ENCODE measurements at places on chromosomes 2 and 18. TPM values are rescaled to one million over a fixed set of nuclear protein-coding genes. Genes with fewer than 3 reads are reported as not detected.

GRCh38 chr2:109438773-109439389 lies 174.9 kb downstream of the SEPTIN10 start:
- DNase-seq: no peak

DNA sequence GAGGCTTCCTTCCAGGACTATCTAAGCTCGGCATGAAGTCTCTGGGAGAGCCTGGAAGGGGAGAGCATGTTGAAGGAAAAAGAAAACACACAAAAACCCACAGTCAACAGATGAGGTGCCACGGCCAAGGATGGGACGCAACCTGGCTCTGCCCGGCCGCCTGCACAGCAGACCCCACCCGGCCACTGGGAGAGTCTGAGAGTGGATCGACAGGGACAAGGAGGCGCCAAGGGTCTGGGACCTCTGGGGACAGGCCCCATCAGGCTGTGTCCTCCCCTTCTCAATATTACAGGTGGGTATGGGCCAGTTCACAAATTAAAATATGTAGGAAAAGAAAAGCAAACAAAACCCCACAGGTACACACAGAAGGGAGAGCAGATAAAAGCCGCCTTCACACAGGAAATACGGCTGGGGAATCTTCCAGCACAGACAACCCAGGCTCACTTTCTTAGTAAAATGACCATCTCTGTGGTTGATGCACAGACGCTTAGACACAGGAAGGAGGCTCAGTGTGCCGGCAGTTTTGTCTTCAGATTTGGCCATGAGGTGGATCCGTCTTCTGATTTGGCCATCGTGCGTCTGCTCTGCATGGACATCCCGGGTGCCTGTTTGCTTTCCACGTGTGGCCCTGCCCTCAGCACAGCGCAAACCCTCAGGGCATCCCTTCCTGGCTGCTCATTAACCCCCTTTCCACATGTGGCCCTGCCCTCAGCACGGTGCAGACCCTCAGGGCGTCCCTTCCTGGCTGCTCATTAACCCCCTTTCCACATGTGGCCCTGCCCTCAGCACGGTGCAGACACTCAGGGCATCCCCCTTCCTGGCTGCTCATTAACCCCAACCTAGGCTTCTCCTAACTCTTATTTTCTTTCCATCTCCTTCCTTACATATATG lies 138.4 kb downstream of the EIPR1 start:
- no peak for DNase-seq

CRYBA2 gene
- not detected for total RNA-seq

FEV gene
- total RNA-seq: not detected

DNA sequence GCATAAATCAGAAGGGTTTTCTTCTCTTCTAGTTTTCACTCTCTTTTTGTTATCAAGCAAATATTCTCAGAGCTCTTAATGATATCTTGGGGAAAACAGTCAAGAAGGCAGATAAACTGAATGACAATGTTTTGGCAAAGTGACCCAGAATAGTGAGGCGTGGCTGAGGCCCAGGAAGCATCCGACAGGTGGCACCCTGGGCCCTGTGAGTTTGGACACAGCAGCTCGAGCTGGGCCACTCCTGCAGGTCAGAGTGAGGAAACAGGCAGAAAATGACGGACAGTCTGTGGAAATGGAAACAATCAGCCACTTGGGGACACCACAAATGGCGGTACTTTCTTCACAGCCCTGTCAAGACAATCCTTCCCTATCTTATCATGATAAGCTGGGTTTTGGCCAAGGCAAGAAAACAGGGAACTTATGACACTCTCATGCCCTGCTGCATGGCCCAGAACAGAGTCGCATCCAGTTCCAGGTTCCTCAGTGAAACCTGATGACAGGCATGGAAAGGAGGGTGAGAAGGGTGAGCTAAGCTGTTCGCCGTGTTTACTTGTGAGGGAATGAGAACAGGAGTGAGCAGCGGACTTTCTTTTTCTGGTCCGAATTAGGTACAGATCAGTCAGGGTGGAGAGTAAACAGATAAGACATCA lies 32.1 kb downstream of the MRPL44 start:
- no peak for DNase-seq

ATF2 gene
- total RNA-seq: 37.5 TPM

DNA sequence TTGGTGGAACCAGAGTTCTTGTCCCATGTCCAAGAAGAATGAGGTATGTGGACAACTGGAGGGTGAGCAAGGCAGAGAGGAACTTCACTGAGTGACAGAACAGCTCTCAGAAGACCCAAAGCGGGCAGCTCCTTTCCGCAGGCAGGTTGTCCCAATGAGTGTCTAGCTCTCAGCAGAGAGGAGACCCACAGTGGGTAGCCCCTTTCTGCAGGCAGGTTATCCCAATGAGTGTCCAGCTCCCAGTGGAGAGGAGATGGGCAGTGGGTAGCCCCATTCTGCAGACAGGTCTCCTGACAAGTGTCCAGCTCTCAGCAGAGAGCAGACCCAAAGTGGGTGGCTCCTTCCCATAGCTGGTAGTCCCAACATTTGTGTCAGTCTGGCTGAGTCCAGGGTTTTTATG lies 69.6 kb downstream of the SRBD1 start:
- no peak for DNase-seq

C2orf80 gene
- total RNA-seq: not detected

SULT1C4 gene
- not detected for total RNA-seq

- peak; percentile 75 for DNase-seq
These were observed 4.2 kb upstream of the SERPINB4 start for GRCh38 chr18:63648241-63648640.

- no peak for DNase-seq
These were observed 527 bp downstream of the IGFBP5 start for GRCh38 chr2:216694826-216695217.

GRCh38 chr18:48814490-48815178 lies 136.1 kb downstream of the SMAD7 start:
- no peak for DNase-seq

PROC gene
- 0.82 TPM for total RNA-seq

ALPP gene
- total RNA-seq: not detected

- no peak for DNase-seq
These were observed 65.1 kb downstream of the CRIM1 start for GRCh38 chr2:36420569-36421181.

- peak; percentile 29 for DNase-seq
These were observed 95.9 kb upstream of the RMDN2 start for GRCh38 chr2:37829202-37829601.

DNA sequence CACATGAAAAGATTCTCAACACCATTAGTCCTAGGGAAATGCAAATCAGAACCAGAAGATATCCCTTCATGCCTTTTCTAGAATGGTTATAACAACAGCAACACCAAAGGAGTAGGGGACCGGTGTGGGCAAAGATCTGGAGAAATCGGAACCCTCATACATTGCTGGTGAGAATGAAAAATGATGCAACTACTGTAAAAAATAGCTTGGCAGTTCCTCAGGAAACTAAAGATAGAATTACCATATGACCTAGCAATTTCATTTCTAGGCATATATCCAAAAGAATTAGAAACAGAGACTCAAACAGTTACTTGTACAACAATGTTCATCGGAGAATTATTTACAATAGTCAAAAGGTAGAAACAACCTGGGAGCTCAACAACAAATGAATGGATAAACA lies 29.2 kb upstream of the CDH7 start:
- no peak for DNase-seq

CFAP65 gene
- total RNA-seq: not detected

GRCh38 chr2:147703171-147703570 lies 141.7 kb upstream of the ACVR2A start:
- DNase-seq: peak; percentile 55

SP140 gene
- 1.1 TPM for total RNA-seq

TWIST2 gene
- total RNA-seq: 24.1 TPM

GCG gene
- not detected for total RNA-seq

DNA sequence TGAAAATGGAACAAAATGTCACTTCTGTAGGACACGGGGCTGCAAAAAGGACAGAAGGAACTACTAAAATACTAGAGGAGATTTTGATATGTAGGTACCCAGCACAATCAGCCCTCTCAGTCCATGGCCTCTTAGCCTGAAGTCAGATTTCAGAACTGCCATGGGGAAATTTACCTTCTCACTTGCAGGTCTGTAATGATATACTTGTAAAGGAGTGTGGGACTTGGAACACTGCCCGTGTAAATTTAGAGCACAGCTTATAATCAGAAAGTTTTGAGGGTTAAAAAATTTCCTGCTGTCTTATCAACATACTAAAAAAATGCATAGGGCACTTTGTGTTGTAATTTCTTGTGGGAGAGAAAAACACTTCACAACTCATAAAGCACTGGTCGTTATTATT lies 60.6 kb downstream of the ZEB2 start:
- no peak for DNase-seq

DNA sequence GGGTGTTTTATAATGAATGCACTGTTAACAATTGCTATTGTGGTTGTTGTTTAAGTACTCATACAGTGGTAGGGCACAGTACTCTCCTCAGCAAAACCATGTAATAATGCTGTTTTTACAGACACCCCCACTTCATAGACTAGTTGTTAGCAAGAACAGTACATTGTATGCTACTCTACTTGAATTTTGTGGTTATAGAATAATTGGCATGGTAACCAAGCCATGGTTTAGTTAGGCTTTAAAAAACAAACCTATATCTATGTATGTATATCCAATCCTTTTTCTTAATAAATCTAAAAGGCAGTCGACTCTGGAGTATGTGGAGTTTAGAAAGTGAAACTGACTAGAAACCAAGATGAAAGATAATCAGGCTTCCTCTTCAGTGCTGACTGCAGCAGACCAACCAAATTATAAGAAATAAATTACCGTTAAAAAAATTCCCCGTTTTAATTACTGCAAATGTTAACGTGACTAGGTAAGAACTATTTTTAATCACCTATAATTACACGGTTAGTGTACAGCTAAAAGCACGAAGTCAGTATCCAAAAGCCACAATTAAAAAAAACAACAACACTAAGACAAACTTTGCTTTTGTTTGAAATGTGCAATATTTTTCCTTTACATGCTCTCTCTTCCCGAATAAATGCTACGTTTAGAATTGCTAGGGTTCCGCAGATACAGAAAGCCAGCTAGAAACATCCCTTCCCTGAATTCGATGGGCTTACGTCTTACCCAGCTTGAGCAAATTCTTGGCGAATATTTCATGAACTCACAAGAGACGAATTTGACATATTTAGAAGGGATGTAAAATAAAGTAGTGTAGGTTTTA lies 113.3 kb upstream of the SERTAD2 start:
- no peak for DNase-seq

DNA sequence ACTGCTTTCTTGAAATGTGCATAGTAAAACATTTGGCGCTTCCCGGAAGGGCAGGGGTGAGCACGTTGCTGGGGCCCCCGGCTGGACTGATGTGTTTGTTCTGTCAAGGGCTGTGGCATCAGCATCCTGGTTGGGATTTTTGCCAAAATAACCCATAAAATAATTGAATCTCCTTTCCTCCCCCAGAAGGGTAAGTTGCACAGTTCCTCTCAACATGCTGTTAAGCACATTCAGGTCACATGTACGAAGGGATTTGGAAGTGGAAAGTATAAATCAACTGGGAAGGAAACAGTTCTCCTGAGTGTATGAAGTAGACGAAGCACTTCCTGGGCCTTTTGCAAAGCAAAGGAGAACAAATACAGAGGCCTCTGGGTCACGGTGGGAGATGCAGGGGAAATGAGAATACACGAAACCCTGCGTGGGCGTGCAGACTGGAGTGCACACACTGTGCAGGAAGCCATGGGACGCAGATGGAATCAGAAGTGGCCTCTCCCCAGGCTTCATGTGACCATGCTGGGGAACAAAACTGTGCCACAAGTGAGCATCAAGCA lies 183.9 kb downstream of the LPIN1 start:
- DNase-seq: no peak

DNA sequence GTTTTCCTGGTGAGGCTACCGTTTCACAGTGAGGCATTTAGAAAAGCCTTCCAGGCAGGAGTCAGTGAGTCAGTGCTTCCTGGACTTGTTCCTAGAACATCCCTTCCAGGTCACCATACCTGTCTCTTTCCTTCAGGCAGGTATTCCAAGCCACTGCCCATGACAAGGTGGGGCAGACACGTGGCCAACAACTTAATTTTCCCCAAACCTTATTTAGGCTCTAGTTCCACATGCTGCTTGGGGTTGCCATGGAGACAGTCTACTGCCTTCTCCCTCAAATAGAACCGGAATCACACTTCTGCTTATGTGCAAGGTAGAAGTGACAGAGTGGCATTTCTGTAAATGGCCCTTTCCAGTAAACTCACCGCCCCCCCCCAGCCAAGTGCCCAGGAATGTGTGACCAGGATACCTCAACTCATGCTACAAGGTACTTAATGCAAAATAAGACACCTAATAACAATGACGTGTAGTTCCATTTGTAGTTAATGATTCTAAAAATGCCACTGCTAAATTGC lies 258.3 kb downstream of the PRKCE start:
- DNase-seq: peak; percentile 52

BIN1 gene
- total RNA-seq: 30.6 TPM

GRCh38 chr18:54263904-54264336 lies 5.4 kb upstream of the POLI start:
- no peak for DNase-seq

DNA sequence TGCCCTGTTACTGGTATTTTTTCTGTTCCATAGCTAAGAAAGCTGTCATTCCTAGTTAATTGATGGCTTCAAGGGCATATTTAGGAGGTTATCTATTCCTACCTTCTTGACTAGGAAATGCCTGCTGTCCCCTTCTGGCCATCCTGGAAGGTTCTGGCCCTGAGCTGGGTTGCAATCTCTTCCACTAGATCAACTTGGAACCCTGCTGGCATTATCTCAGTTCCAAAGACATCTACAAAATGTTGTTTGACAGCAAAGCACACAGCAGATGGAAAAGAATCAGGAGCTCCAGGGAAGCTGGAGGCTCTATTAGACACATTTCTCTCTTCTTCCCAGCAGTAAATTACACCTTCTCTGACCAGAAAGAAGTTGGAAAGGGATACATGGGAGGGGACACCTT lies 192.1 kb downstream of the ARHGAP28 start:
- DNase-seq: no peak

GRCh38 chr2:239049421-239050251 lies 201.8 kb downstream of the TWIST2 start:
- DNase-seq: no peak

GRCh38 chr2:215394102-215394805 lies 41.6 kb downstream of the FN1 start:
- DNase-seq: no peak

- DNase-seq: no peak
These were observed 155.2 kb downstream of the ATP9B start for GRCh38 chr18:79224381-79224780.

- peak; percentile 31 for DNase-seq
These were observed 498 bp downstream of the ITGAV start for GRCh38 chr2:186590350-186590758.

GRCh38 chr2:78928502-78928901 lies 97.0 kb upstream of the REG3G start:
- DNase-seq: no peak

ANKRD44 gene
- total RNA-seq: 0.99 TPM

All from foreskin keratinocyte (primary cell).